ENCODE measurements at places on chromosomes 4 and X.

GRCh38 chr4:75637176-75637575, 6.8 kb upstream of the CDKL2 start:
- DNase-seq, result no peak

DNA sequence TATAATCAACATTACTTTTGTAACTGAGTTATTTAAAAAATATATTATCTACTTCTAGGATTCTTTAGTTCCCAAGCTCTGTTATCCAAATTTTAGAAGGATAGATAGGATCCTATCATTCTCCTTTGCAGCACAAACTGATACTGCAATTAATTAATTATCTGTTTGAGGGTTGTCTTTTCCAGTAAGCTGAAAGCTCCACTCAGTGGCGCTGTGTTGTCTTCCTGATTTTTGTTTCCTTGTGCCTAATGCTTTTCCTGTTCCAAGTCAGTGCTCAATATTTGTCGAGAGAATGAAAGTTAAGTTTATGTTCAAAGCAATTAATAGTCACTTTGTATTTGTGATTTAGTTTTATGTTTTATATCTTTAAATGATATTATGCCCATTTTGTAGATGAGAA, 107.4 kb upstream of the ANK2 start:
- DNase-seq, result no peak

- no peak for DNase-seq
Observed at GRCh38 chr4:92182006-92182735, 121.6 kb upstream of the GRID2 start.

DNA sequence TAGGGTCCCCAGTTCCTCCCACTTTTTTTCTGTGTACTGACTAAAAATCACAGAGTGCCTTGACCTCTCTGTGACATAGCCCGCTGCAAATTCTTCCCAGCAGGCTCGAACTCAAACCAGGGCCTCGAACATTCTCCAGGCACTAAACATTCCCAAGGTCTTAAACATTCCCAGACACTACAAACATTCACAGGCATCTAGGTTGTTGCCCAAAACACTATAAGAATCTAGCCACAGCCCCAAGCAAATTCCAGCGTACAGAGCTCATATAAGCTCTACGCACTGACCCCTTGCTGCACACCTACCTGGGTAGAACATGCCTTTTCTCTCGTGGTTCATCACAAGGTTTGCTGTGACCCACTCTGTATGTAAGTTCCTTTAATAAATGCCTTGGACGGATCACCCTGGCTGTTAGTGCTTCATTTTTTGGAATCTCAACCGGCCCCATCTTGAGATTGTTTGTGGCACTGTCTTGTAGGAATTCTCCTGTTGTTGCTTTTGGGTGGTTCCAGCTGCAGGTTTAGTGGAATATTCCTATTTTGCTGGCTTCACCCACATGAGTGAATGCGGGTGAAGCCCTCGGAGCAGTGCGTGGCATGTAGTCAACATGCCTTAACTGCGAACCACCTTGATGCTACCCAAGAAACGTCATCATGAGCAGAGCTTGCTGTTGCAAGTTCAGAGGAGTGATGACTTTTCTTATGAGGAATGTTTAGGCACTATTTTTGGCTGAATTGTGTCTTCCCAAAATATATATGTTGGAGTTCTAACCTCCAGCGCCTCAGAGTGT, 230.0 kb downstream of the HS3ST1 start:
- DNase-seq, result no peak

DNA sequence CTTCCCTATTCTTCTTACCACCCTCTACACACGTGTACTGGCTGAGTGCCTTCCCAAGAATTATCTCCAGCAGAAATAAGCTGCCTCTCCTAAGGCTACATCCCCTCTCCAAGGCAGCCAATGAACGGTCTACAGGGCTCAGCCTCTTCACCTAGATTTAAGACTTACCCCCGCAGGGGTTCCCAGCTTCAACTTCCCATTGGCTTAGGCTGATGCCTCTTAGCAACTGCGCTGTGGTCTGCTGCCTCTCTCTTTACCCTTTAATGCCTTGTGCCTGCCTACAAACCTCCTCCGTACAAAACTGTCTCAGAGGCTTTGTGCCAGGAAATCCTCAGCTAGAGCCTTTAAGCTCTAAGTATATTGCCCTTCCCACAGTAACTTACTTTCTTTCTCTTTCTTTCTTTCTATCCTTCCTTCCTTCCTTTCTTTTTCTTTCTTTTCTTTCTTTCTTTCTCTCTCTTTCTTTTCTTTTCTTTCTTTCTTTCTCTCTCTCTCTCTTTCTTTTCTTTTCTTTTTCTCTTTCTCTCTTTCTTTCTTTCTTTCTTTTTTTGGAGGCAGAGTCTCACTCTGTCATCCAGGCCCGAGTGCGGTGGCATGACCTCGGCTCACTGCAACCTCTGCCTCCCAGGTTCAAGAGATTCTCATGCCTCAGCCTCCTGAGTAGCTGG, 15.1 kb upstream of the PIGA start:
- DNase-seq, result no peak

DNA sequence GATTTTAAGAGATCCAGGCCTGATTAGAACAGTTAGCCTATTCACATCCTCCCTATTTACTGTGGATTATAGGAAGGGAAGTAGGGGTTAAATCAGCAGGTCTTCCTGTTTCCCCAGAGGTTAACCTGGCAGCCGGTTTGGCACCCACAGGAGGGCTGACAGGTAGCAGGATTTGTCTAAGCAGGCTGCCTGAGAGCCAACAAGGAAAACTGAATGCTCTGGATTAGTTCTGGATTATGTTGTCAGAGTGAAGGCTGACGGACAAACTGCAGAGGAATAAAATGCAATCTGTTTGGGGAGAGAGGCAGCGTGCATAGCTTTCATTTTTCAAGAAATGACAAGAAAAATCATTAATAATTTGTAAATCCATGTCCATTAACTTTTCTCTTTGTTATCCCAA, 397.1 kb upstream of the FAM241A start:
- DNase-seq, result no peak
